ENCODE measurements at places on chromosomes 7 and 10.

GRCh38 chr10:71972746-71973695 lies 8.8 kb downstream of the CHST3 start:
- DNase-seq, result no peak

DNA sequence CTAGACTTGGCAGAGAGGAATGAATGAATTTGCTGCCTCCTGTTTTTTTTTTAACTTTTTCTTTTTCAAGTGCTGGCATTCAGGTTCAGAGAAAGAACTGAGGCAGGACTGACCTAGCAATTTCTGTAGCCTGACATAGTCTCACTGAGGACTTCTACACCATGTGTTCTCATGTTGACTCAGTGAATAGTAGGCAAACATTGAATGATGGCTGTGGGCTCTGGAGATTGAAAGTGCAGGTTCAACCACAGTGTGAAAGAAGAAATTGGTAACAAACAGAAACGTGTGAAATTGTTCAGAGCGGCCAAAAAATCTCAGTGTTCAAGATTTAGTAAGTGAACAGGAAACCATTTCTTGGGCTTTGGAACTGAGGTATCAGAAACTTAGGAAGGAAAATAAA lies 322.4 kb upstream of the GHITM start:
- no peak for DNase-seq

DNA sequence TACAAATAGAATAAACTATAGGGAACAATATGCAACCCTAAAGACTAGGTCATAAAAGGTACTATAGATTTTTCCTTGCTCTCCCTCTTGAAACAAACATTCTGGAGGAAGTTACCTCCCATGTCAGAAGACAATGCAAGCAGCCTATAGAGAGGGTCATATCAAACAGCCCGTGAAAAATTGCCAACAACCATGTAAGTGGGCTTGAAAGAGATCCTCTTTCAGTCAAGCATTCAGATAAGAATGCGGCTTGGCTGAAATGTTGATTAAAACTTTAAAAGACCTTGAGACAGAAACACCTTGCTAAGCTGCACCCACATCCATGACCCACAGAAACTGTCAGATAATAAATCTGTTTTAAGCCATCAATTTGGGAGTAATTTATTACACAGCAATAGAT lies 526.6 kb upstream of the GHITM start:
- no peak for DNase-seq

GRCh38 chr7:129800901-129801300 lies 151.9 kb downstream of the UBE2H start:
- DNase-seq, result no peak

DNA sequence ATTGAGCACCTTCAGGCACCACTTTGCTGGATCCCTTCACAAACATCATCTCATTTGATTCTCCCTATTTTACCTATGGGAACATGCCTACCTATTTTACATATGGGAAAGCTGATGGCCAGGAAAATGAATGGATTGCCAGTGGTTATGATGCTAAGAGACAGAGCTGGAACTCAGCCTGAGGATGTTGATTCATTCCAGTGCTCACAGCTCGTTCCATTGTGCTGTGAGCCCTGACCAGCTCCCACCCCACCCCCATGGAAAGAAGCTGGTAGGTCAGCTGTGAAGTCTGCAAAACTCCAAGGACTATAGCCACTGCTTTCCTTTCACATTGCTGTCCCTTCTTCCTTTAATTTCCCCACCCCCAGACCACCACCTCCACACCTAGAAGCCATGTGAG lies 9.6 kb downstream of the UBTD1 start:
- DNase-seq, result no peak

DNA sequence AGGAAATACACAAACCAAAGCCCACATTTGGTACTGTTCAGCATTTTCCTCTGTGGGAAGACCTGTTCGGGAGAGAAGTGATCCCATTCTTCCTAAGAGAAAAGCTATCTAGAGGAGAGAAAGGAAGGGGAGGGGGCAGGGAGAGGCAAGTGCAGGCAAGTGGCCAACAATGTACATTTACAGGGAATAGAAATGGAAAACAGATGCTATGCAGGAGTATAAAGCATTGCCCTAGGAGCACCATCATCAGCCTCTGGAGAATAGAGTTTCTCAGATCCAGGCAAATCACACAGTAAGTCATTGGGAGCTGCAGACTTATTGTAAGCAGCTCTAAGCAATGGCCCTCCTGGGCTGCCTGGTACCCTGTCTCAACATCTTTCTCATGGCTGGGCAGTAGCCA lies 424.4 kb upstream of the AUTS2 start:
- DNase-seq, result no peak

DNA sequence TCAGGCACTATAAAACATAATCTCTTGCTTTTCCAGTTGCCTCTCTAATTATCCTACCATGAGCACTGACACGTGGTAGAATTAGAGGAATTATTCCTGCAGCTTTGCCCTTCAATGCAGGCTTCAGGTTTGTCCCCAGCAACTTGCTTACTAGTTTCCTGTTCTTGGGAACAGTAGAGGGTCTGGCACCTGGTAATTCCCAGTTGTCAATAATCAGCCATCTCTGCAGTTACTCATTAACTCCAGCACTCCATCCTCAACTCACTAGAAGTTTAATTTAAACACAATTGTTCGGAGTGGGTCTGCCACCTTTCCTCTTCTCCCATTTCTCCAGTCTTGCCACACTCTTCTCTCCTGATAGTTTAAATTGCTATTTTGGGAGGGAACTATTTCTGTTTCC lies 324.3 kb upstream of the KIAA1217 start:
- no peak for DNase-seq

DNA sequence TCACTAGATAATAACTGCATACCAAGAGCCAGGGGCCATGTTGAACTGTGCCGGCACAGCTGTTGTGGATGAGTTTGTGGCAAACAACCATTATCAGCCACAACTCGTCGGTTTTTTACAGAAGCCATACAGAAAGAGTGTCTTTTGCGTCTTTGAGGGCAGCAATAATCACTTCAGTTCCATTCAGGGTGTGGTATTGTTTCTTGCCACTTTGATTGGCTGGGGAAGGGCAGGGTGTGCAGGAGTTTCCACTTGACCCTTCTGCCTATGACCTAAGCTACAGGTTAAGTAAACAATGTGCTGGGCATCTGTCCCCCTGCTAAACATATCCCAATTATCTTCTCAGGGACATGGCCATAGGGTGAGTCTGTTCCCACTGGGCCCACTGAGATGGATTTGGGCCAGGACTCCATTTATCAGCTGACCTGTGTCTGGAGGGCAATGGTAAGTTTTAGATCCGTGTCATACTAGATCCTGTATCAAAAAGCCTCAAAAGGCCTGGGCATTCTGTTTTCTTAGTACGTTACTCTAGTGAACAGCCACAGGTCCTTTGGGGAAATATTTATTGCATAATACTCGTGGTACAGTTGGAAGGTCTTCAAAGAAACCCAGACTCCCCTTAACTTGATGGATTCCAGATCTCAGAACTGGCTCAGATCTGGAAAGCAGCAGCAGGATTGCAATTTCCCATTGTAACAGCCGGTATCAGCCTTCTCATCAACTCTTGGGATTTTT lies 15.9 kb downstream of the ZNF3 start:
- no peak for DNase-seq
